ENCODE measurements at places on chromosomes 3 and 15. TPM values are rescaled to one million over a fixed set of nuclear protein-coding genes. Genes with fewer than 3 reads are reported as not detected.

DNA sequence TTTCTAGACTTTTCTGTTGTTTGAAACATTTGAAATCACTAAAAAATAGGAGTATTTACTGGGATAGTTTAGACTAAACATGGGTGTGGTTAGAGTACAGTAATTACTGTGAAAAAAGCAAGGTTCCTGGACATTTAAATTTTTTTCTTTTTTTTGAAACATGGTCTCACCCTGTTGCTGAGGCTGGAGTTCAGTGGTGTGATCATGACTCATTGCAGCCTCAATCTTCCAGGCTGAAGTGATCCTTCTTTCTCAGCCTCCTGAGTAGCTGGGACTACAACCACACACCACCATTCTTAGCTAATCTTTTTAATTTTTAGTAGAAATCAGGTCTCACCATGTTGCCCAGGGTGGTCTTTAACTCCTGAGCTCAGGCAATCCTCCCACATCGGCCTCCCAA lies 20.4 kb upstream of the CELF6 start:
- no peak for DNase-seq

- DNase-seq, result no peak
Observed at GRCh38 chr15:60555291-60555690, 76.3 kb upstream of the ICE2 start.

Gene GADL1
- 5.6 TPM for total RNA-seq

- no peak for DNase-seq
Observed at GRCh38 chr15:64535460-64536243, 75.3 kb downstream of the ZNF609 start.

Gene GPR171
- not detected for total RNA-seq

DNA sequence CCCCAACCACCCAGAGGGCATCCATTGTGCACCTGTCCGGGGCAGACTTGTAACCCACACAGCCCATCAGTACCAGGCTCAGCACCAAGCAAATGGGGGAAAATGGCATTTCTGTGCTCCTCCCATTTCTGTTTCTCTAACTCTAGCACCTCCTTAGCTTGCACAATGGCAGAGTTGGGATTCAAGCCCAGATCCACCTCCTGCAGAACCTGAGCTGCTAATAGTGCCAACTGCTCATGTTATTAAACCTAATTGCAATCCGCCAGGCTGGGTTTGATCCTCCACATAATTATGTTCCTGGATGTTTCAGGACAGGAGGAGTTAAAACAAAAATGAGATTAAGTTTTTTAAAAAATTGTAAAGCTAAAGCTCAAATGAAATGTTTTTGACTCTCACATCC lies 235.0 kb downstream of the OCA2 start:
- no peak for DNase-seq

GRCh38 chr3:86547692-86548091 lies 443.3 kb downstream of the VGLL3 start:
- DNase-seq, result no peak

DNA sequence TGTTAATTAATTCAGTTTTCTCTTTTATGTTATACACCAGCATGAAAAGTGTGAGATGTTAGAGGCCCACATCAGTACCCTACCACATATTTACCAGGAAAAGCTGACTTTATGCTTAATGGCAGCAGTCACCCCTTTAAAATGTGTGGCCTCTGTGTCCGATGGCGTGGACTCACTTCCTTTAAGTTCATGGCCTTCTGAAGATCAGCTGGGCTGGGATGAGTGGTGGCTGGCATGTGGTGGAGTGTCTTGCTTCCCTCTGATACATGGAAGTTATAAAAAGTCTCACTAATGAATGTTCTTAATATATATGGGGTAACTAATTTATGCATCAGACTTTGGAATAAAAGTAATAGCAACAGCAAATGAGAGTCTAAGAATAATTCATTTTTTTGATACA lies 32.1 kb downstream of the PPARG start:
- no peak for DNase-seq

DNA sequence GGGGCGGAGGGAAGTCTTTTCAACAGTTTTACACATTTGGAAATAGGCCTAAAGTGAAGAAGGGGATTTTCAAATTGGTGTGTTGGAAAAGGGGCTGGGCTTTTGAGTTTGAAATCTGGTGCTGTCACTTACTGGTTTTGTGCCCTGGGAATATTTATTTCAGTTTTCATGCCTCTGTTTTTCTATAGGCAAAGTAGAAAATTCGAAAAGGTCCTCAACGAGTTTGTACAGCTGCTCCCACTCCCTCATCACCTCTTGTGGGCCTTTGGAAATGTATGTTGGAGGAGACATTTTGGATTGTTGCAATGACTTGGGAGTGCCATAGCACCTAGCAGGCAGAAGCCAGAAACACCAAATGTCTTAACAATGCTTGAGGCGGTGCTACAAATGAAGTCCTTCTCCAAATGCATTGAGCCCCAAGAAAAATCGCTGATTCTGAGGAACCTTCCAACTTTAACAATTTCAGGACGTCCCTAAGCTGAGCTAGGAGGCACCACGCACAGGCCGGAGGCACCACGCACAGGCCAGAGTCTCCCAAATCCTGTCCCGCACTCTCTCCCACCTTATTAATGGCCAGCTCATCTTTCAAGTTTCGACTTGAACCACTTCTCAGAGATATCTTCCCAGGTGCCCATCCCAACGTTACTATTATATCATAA lies 639 bp upstream of the POLR2M start:
- no peak for DNase-seq

DNA sequence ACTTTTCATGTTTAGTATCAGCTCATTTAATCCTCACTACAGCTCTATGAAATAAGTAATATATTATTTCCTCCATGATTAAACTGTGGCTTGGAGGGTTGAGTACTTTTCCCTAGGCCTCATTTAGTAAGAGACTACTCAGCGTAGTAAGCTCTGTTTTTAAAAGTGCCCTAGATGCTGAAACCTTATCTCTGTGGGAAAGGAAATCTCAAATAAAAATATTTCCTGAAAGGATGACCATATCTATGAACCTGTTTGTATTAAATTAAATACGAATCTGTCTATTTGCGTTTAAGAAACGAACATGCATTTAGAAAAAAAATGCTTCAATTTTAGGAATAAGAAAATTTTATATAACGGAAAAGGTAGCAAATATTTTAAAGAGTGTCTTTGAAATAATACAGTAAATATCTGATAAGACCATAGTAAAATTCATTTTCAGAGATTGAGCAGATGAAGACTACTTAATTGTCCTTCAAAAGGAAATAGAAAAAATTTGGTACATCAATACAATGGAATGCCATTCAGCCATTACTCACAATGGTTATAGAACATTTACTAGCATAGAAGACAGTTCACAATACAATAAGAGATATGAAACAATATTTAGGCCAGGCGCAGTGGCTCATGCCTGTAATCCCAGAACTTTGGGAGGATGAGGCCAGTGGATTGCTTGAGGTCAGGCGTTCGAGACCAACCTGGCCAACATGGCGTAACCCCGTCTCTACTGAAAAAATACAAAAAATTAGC lies 56.2 kb downstream of the ATG7 start:
- DNase-seq, result no peak

- no peak for DNase-seq
Observed at GRCh38 chr15:41797201-41797944, 23.1 kb downstream of the MAPKBP1 start.

- DNase-seq, result no peak
Observed at GRCh38 chr3:155741603-155742002, 3.3 kb downstream of the PLCH1 start.

- DNase-seq, result peak; percentile 32
Observed at GRCh38 chr3:158659454-158660237, 12.8 kb downstream of the LXN start.

- DNase-seq, result no peak
Observed at GRCh38 chr3:188283347-188283746, 129.4 kb downstream of the LPP start.

GRCh38 chr3:180804916-180805315 lies 107.6 kb upstream of the FXR1 start:
- DNase-seq, result no peak

DNA sequence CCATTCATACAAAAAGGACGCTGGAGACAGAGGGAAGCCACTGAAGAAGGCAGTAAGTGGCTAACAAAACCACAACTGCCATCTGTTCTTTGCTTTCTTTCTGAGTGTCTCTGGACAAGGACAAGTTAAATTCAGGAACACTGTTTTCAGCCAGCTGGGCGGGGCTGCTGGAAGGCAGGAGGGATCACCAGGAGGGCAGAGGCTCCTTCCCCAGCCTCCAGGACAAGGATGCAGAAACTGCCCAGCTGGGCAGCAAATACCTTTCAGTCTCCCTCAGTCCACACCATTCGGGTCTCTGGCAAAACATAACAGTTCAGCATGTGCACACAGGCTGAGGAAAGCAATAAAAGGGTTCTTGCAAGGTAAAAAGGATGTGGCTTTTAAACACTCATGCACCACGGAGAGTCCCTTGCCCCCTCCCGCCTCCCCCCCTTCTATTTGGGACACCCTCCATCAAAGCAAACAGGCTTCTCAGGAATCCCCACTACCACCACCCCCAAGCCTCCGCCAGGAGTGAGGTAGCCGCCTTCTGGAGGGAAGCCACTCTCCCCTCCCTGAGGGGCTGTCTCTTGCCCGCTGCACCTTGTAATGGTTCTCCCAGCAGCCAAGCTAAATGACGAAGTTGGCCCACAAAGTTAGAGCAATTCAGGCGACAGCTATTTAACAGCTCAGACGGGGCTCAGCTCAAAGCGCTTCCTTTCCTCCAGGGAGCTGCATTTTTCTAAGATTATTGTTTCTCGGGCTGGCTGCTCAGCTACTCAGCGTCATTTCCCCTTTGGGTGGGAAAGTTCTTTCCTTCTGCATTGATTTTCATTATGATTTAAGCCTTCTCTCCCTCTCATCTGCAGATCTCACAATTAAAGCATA lies 3.8 kb downstream of the HEG1 start:
- DNase-seq, result peak; percentile 74

Gene FBXL22
- total RNA-seq, result 0.89 TPM

DNA sequence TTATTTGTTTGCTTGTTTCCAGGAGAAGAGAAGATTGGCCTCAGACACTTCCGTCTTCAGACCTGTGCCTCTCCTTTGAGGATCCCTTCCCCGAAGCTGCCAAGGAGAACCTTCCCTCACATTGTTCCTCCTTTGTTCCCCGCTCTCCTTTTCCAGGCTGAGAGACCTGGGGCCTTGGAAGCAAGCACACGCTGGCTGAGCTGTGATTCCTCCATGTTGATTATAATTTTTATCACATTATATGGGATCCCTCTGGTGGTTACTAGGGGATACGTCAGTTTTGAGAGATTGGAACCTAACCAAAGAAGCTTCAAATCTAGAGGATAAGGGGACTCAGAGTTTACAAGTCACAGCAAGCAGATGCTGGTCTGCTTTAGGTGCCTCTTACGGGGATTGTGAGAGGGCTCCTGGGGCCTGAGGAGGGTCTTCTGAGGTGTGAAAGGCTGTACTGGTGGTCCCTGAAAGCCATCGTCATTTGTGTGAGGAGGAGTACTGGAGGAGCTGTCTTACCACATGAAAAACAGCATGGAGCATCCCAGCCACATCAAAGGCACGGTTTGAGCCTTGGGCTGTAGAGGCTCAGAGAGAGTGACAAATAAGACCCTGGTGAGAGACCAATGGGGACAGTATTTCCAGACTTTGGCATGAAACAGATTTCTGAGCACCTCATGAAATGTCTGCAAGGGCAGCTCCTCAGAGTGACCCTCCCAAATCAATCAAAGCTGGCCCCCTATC lies 760.1 kb upstream of the CFAP20DC start:
- DNase-seq, result no peak

GRCh38 chr15:90956274-90957030 lies 1.8 kb downstream of the RCCD1 start:
- DNase-seq, result peak; percentile 91

DNA sequence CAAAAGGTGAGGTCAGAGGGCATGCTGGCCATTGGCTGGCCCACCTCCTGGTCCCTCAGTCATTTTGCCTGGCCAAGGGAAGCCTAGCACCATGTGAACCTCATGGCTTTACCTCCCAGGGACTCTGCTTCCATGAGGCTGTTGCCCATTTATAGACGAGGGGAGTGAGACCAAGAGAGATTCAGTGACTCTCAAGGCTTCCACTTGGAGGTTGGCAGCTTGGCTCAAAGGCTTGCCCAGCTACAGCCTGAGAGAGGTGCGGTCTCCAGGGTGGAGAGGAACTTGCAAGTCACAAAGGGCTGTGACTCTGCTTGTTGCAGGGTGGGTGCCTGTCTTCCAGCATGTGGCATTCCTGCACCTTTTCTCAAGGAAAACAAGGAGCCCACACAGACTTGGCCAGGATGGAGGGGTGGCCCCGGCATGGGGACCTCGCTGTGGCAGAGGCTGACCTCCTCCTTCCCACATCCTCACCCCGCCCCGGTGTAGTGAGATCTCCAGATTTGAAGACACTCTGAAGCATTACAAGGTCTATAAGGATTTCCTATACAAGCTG lies 24.5 kb downstream of the CFAP100 start:
- DNase-seq, result no peak

DNA sequence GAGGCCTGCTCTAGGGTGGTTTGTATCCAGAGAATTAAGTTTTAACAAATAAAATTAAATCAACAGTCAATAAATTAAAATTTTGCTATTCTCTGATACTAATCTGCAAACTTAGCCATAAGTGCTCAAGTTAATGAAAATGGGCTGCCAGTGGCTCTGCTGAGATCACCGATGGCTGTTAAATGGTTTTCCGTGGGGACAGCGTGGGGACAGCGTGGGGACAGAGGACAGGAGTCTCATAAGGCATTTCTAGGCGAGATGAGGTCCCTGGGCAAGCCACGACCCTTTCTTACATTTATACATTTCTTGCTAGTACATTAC lies 53.0 kb downstream of the SETMAR start:
- DNase-seq, result no peak

Gene PEX11A
- 5.5 TPM for total RNA-seq

- peak; percentile 90 for DNase-seq
Observed at GRCh38 chr3:126179825-126180476, 435 bp downstream of the ALDH1L1 start.

GRCh38 chr3:11736136-11736833 lies 92.6 kb upstream of the VGLL4 start:
- no peak for DNase-seq

DNA sequence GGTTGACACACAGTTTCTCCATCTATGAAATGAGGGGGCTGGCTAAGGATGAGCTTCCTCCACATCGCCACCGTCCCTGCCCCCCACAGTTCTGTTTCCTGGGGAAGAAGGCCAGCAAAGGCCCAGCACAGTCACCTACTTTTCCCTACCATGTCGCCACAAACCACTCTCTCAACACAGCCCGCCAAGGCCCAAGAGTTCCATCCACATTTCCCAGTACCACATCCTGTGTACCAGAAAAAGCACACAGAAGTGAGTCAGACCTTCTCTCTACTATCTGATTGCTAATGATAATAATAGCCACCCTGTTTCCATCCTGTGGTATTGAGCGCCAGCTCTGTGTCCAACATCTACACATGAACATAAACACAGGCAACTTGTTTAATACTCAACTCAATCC lies 30.3 kb upstream of the C15orf39 start:
- DNase-seq, result no peak

- DNase-seq, result no peak
Observed at GRCh38 chr3:31013843-31014242, 119.4 kb upstream of the GADL1 start.

- DNase-seq, result no peak
Observed at GRCh38 chr3:171981271-171981605, 58.1 kb upstream of the FNDC3B start.

Gene SUSD5
- total RNA-seq, result 0.34 TPM

GRCh38 chr15:40379853-40380252 lies 2.7 kb upstream of the KNSTRN start:
- peak; percentile 81 for DNase-seq

- DNase-seq, result no peak
Observed at GRCh38 chr3:55690177-55690576, 203.1 kb upstream of the WNT5A start.

GRCh38 chr3:79960594-79960993 lies 192.8 kb upstream of the ROBO1 start:
- no peak for DNase-seq

- no peak for DNase-seq
Observed at GRCh38 chr3:138186221-138186620, 880 bp upstream of the ARMC8 start.

Gene TOPBP1
- total RNA-seq, result 10.5 TPM

Data from psoas muscle (tissue), 8 donors.